ENCODE measurements at places on chromosomes 1 and 21.

DNA sequence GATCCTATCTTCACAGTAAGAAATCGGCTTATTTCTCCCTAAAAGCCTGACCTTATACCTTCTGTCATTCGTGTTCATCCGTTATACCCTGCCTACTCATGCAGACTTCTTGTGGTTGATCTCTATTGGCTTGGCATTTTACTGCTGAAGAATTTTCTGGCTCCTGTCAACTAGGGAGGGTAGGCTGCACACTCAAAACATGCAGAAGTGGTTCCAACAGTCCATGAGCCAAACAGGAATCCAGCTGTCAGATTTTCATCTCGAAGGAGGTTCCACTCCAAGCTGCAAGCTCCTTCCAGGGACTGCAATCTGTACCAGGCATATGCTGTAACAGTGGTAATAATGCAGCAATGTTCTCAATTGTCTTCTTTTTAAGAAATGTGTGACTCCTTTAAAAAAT is 10.1 kb downstream of the DNAJC11 start:
- no peak for DNase-seq

- no peak for DNase-seq
Measured at GRCh38 chr1:244456586-244456985, 4.5 kb upstream of the CATSPERE start.

DNA sequence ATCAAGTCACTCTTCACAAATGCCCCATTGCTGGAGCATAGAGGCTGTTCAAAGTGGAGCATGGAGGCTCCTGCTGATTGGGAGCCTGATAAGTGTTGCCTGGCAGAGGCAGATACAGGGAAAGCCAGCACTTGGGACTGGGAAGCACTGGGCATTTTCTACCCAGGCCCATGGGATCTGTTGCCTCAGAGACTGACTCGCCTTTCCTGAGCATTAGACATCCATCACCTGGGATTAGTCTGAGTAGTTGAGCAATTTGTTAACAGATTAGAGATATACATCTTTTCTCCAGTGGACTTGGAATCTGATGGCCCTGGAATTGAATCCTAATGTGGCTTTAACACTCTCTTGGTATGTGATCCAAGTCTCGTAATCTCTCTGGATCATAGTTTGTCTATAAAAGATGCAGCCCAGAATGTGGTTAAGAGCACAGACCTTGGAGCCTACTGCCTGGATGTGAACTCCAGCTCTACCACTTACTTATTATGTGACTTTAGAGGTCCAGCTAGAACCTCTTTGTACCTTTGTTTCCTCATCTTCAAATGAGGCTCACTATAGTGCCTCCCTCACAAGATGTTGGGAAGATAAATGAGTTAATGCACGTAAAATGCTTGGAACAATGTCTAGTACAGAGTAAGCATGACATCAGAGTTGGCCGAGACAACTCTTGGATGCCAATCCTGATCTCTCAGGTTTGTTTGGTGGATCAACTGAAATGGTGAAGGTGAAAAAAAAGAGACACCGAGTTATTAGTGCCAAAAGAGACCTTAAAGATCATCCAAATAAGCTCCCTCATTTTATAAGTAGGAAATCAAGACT is 38.3 kb upstream of the NRDC start:
- no peak for DNase-seq

DNA sequence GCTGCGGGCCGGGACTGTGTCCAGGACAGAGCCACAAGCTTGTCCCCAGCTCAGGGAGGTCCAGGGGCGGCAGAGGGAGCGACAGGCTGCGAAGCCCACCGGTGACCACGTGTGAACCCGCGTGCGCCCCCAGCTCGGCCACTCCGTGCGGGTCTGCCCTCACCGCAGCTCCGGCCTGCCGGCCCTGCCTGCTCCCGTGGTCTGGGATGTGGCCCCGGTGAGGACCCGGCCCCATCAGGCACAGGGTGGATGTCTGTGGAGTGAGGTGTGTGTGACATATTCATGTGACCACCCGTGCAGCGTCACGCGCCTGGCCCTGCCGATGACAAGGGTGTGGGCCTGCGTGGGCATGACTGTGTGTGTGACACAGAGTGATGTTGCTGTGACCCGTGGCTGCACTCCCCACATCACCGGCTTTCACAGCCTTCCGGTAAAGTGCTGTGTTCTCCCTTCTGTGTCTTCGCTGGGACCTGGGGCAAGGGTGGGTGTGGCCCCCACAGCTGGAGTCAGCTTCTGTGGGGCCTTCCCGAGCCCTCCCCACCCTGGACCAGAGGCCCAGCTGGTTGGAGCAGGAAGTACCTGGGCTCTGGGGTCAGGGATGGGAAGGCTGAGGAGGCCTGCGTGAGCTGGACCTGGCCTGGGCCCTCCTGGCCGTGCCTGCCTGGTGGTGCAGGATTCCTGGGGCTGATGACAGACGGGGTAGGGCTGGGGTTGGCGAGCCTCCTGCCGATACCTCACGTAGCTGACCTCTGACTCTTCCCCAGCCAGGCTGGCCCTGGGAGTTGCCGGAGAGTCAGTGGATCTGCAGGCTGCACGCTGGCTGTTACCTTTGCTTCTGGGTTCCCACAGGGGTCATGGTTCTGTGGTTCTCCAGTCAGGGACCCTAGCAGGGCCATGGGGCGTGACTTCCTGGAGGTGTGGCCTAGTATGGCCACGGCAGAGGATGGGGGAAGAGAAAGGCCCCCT is 4.1 kb downstream of the RNF223 start:
- DNase-seq = peak; percentile 51

GRCh38 chr1:145961425-145962156 is 2.8 kb downstream of the ANKRD34A start:
- DNase-seq = peak; percentile 36

DNA sequence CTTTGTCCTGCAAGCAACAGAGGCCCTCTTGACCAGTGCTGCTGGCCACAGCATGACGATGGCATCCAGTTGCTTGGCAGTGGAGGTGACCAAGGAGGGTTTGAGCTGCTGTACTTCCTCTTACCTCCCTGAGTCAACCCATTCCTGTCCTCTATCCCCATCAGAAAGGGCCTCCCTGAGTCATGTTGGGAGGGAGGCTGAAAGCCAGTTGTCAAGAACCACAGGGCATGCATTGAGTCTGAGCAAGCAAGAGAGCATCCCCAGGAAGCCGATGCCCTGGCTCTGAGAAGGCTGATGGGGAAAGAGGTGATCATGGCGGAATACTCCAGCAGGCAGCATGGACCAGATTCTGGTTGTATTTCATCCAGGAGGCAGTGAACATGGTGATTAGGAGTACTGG is 69.6 kb downstream of the LACTBL1 start:
- DNase-seq = no peak

DNA sequence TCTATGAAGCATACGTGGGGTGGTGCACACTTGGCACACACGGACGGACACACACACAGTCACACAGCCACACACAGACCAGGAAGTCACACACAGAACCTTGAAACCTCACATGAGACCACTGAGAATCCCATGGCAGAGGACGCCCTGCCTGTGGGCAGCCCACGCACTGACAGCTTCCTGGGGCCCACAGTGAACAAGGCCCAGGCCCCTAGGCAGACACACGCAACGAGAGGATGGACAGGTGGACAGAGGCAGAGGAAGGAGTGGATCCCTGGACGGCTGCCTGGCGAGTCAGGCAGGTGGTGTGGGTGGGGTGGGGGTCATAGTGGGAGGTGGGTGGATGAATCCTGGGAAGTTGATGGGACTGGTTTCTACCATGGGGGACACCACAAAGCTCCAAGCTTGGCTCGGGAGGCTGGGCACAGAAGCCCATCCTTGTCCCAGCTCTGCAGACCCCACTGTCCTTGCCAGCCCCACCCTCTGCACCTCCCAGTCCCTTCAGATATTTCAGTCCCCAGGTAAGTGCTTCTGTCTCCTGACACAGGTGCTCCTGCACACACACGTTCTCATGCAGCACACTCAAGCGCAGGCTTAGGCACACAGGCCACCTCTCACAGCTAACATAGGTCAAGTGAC is 49.1 kb downstream of the WNT9A start:
- DNase-seq = no peak

DNA sequence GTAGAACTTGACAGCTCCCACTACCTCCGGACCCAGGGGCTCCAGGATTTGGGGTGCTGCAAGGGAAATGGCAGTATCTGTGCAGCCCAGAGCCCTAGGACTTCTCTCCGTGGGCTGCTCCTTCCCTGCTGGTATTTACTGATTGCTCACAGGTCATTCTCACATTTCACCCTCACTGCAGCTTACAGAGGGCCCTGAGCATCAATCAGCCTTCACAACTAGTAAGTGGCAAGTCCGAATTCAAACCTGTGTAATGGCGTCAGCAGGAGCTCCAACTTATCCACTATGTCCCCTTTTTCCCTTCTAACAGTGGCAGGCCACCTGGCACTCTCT is 32.4 kb downstream of the PIK3C2B start:
- no peak for DNase-seq

DNA sequence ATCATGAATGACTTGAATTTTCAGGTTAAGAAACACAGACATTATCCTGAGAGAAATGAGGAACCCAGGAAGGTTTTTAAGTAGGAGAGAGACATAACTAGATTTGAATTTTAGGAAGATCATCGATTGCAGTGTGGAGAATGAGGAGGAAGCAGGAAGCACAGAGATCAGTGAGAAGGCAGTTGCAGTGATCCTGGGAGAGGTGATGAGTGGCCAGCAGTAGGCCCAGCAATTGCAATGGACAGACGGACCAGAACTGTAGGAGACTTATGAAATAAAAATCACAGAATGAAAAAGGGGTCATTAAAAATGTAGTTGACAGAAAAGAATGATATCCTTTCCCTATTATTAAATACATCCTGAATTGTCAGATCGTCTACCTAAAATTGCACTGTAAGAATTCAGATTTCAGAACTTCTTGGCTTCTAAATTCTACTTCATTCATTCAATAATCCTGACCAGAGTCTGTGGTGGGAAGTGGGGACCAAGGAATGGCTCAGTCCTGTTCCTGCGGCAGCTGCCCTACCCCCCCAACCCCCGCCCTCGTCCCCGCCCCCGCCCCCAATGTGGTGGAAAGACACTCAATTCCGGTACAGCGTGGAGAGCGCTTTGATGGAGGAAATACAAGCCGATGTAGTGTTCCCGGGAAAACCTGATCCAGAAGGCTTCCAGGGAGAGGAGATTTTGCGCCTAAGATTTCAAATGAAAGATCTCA is 35.1 kb downstream of the SLC2A1 start:
- no peak for DNase-seq
